ENCODE measurements at places on chromosomes 3 and 15.

DNA sequence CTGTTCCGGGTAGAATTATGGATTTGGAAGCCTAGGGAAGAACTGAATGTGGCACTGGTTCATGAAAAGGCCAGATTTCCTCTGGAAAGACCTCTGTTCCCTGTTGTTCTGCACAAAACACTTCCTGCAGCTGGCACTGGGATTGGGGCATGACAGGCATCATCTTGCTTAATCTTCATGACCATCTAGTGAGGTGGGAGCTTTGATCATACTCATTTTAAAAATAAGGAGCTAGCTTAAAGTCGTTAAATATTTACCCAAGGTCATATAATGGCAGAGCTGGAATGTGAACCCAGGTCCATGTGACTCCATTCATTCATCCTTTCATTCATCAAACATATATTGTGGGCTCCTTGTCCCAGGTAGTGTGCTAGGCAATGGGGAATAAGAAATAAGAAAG lies 40.4 kb downstream of the EBLN2 start:
- DNase-seq: no peak

- DNase-seq: no peak
Measured at GRCh38 chr3:194326968-194327217, 24.2 kb downstream of the CPN2 start.

- DNase-seq: no peak
Measured at GRCh38 chr3:16430717-16431630, 82.5 kb downstream of the RFTN1 start.

GRCh38 chr3:32743934-32744333 lies 58.9 kb downstream of the CNOT10 start:
- DNase-seq: no peak

DNA sequence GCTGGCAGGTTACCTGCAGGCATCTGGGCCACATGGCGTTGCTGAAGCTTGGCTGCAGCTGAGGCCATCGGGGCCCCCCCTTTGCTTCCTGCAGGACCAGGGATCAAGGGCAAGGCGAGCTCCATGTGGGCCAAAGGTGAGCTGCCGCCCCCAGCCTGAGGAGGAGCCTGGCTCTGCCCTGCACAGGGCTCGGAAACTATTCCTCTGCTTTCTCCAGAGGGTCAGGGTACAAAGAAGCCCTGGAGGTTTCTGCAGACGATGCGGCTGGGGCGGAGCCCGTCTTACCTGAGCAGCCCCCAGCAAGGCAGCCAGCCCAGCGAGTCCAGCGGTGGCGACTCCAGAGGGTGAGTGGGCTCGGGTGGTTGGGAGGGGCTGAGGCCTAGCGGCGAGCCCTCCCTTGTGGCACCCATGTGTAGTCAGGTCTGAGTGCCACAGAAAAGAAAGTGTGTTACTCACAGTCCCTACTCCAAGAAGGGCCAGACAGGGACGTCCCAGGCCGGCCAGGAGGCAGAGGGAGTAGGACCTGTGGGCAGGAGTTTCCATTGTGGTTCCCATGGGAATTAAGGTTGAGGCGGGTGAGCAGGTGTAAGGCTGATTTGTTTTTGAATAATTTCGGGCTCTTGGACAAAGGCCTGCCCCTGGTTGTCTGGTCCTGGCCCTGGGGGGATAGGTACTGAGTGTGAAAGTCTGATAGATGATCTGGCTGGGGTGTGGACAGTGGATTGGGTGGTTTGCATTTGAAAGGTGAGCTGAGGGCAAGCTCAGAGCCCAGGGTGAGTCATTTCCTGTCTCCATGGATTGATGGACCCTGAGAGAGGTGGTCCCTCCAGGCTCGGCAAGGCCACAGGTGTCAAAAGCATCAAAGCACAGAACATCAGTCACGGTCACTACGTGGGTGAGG lies 25.4 kb downstream of the CFAP100 start:
- DNase-seq: no peak

- DNase-seq: no peak
Measured at GRCh38 chr3:125042725-125043406, 12.9 kb downstream of the HEG1 start.

- DNase-seq: peak; percentile 35
Measured at GRCh38 chr3:134211797-134212196, 38.9 kb downstream of the RYK start.

DNA sequence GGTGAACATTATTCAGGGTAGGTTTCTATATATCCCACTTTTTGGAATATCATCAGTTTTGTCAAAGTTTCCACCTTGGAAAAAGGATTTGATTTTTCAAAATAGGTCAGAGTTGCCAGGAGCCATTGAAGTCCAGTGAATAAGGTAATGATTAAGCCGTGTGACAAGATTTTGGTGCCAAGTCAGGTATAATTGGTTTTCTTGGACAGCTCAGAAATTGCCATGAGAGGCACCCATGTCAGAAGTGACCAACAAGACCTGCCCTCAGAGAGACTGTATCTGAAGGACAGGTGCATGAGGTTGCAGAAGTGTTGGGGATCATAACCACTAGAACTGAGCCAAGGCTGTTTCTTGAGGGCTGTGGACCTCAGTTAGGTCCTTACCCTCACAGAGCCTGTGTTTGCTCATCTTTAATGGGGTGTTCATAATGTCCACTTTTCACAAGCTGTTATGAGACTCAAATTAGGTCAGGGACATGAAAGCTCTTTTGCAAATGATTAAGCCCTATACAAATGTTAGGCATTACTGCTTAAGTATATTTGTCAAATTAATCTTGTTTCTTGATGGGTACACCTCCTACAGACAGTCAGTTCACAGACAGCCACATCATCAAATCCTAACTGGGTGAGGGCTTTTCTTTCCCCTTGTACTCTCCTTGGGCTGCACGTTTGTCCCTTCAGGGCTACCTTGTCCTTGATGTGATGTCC lies 32.3 kb downstream of the CASR start:
- no peak for DNase-seq

DNA sequence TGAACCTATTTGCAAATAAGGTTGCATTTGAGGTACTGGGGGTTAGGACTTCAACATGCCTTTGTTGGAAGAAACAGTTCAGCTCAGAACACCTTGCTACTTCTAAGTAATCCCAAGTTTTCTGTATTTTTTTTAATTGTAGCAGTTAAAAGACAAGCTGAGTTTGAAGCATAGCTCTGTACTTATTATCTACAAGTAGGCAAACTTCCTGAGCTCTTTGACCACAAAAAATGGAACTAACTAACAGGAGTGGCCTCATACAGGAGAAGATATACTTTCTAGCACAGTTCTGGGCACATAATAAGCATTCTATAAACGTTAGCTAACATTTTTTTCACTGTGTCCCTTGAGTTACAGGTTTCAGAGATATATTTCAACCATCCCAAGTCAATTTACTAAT lies 159.2 kb downstream of the CHST2 start:
- DNase-seq: no peak

- DNase-seq: peak; percentile 4
Measured at GRCh38 chr15:48046813-48047438, 73.9 kb upstream of the SLC24A5 start.

- no peak for DNase-seq
Measured at GRCh38 chr3:6447166-6447801, 413.6 kb upstream of the GRM7 start.

- no peak for DNase-seq
Measured at GRCh38 chr3:16173283-16174025, 1.0 kb upstream of the GALNT15 start.

DNA sequence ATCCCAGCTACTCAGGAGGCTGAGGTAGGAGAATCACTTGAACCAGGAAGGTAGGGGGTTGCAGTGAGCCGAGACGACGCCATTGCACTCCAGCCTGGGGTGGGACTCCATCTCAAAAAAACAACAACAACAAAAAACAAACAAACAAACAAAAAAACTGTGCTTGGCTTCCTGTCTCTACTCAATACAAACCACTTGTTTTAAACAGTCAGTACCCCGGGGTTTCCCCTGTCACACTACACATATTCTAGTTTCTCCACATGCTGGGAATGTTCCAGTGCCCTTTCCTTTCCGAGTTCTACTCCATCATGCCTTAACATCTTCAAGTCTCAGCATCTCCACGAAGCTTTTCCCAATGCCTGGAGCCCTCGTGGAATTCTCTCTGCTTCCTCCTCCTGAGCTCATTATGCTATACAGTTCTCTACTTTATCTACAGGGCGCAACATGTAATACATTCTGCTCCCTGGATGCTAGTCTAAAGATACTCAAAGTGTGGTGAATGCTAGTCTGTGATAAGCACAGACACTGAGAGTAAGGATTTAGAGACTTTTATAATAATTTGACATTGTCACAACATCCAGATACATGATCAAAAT lies 7.8 kb downstream of the EMC3 start:
- no peak for DNase-seq

GRCh38 chr15:70539409-70539808 lies 223.9 kb downstream of the UACA start:
- no peak for DNase-seq

DNA sequence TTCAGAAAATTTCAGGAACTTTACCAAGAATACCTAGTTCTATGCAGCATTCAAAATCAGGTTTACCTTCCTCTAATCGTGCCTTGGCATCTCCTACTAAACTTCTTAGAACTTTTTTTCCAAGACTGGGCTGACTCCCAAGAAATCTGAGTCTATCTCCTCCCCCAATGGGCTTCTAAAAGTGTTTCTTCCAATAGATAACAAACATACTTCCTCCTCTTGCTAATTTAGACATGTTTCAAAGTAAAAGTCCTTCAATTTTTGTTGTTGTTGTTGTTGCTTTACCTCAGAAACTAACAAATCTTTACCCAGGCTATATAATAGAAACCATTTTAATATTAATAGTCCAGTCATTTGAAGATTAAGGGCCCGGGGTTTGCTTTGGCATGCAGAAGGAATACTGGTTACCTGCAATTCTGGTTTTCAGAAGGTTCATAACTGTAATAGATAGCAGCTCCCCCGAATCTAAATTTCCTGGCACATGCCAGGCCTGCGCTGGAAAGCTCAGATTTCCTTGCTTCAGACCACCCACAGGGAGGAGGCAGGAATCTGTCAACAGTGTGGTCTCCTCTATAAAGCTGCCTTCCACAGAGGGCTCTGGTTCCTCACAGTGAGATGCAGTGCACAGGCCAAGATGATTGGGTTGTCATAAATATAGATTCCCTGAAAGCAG lies 188.7 kb downstream of the THRB start:
- no peak for DNase-seq

- no peak for DNase-seq
Measured at GRCh38 chr3:81393251-81393650, 368.2 kb downstream of the GBE1 start.

DNA sequence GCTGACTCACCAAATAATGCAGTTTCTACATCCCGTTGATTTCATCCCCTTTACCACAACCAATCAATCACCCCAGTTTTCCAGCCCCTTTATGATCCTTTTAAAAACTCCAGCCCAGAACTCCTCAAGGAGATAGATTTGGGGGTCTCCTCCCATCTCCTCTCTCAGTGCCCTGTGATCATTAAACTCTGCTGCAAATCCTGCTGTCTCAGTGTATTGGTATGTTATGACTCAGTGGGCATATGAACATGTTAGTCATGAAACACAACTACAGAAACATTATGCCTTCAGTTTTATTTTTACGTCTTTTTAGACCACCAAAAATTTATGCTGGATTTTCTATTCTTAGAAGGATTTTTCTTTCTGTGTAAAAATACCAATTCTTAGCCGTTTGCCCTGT lies 213.7 kb downstream of the DIPK2A start:
- no peak for DNase-seq

- no peak for DNase-seq
Measured at GRCh38 chr3:78604341-78604740, 1163.5 kb downstream of the ROBO1 start.

DNA sequence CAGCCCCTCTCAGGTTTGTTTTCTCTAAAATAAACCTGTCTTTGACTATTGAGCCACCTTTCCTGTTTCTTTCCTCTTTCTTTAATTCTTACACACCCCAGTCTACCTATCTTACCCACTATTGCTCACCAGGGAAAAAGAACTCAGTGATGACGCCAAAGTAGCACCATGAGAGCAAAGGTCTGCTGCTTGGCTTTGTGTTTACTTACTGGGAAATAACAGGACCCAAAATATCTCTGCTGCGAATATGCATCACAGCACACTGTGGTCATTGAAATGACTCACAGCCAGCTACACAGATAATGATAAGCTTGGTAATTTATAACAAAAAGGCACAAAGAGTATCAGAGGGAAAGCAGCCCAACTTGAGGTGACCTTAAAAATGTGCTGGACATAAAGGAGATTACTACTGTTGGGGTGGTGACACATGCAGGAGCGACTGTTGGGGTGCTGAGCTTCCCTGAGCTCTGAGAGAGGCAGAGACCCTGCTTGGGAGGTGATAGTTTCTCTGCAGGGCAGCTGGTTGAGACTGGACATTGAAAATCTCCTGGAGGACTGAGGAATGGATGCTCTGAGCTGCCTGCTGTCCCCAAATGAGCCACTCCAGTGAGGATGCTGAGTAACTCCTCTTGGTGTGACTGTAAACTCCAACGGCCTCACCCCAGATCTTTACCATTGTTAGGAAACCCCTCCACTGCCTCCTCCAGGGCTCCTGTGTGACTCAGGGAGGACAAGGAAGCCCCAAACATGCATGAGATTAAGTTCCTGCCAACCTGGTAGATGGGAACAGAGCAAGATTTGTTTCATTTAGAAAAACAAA lies 14.5 kb downstream of the EFCAB12 start:
- DNase-seq: no peak

DNA sequence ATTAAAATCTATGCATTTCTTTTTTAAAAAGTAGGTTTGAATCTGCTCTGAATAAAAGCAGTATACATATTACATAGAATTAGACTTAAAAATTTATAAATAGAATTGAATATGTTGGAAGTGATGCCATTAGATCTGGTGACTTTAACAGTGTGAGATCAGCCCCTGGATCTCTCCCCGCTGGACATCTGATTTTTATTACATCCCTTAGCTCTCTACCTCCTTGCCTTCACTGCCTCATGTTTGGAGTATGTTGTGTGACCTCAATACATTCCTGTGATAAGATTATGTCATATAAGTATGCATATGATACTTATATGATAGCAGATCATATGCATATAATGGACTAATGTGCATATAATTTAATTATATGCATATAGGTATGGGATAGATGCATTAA lies 643.4 kb upstream of the NR2F2 start:
- DNase-seq: no peak

- peak; percentile 17 for DNase-seq
Measured at GRCh38 chr15:48515500-48515899, 130.0 kb downstream of the FBN1 start.

GRCh38 chr3:111080413-111080812 lies 8.8 kb downstream of the NECTIN3 start:
- peak; percentile 28 for DNase-seq

DNA sequence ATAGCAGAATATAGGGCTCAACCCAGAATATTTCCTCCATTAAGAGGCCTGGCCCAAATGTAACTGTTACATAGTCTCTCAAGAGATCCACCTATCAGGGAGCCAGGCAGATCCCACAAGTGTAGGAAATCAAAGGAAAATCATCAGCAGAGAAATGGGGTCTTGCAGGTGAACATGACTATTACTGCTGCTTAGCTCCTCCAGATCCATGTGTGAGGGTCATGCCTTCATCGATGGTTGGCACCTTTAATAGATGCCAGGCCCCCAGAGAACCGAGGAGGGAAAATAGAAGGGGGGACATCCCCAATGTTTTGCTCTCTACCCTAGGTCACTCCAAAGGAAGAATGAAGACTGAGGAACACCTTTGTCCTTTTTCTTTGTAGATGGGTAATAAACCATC lies 1029.9 kb upstream of the CADM2 start:
- DNase-seq: no peak

GRCh38 chr3:27079427-27080257 lies 289.5 kb downstream of the NEK10 start:
- DNase-seq: no peak

- no peak for DNase-seq
Measured at GRCh38 chr15:54836052-54836795, 360.5 kb downstream of the RSL24D1 start.

GRCh38 chr3:160185751-160186150 lies 39.5 kb upstream of the C3orf80 start:
- DNase-seq: no peak

- no peak for DNase-seq
Measured at GRCh38 chr3:12859840-12860239, 18.5 kb upstream of the RPL32 start.
